ENCODE measurements at places on chromosomes 12 and 14.

- peak; percentile 36 for DNase-seq
These were observed 80.0 kb downstream of the BTG1 start for GRCh38 chr12:92065639-92066038.

DNA sequence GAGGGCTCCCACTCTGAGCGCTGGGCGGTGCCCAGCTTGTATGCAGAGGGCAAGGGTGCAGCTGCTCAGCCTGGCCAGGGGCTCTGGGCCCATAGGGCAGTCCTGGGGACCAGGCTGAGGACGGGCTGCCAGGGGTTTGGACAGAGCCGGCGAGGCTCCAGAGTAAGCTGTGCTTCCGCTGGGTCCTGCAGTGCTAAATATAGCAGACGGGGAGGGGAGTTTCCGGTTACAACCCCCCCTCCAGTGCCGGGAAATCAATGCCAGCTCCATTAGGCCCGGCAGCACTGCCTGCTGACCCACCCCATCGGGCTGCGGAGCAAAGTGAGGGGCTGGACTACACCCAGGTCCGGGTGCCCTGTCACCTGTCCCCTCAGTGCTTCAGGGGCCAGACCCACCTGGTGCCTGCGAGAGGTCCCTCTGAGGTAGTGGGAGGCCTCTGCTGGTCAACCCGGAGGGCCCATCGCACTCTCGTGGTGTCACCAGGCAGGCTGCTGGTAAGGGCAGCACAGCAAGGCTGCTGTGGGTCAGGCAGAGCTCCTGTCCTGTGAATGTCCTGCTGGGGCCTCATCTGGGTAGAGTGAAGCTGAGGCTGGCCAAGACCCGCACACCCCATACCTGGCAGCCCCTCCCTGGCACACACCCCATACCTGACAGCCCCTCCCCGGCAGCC lies 2.6 kb upstream of the JAG2 start:
- DNase-seq = no peak

DNA sequence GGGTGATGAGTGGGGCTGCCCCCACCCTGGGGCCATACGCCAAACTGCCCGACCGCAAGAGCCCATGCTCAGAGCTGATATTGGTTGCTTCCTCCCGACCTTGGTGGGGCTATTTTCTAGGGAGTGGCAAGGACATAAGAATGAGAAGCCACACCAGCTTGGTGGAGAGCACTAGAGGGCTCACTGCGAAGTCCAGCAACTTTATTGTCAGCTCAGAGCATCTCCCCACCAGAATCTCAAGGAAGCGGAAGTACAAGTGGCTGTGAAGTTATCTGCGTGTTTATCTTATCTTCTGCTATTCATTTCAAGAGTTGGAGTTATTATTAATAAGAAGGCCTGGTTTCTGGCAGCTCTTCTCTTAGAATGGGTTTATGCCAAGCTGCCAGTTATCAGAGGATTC lies 4.9 kb upstream of the PLXNC1 start:
- no peak for DNase-seq

DNA sequence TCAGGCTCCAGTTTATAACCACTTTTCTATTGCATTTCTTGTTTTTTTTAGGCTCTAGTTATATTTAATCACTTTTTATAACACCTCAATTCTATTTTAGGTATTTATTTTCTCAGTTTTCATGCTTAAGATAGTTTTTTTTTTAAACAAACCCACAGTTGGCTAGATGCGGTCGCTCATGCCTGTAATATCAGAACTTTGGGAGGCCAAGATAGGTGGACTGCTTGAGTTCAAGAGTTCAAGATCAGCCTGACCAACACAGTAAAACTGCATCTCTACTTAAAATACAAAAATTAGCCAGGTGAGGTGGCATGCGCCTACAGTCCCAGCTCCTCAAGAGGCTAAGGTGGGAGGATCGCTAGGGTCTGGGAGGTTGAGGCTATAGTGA lies 93.0 kb downstream of the PPP1R12A start:
- no peak for DNase-seq

DNA sequence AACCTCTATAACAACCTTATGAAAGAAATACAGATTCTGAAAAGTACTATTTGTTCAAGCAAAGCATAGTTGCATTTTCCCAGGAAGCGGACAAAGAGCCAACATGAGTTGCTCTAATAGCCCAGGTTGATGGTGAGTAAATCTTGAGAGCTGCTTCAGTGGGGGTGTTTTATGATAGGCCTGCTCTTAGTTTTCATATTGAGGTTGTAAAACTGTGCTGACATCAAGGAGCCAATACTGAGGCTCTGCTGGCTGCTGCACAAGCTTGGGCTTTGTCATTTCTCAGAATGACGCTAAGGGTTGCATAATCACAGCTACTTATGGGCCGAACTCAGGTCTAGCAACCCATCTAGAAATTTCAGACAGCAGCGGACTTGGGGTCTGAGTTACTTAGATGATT lies 11.5 kb downstream of the TBC1D30 start:
- DNase-seq = no peak

GRCh38 chr12:88658009-88658408 lies 77.7 kb upstream of the KITLG start:
- no peak for DNase-seq

- DNase-seq = no peak
These were observed 16.8 kb downstream of the PELI2 start for GRCh38 chr14:56135001-56135400.

GRCh38 chr14:32572867-32573150 lies 243.7 kb downstream of the AKAP6 start:
- DNase-seq = no peak

GRCh38 chr14:83255015-83255726 lies 1721.5 kb upstream of the SEL1L start:
- DNase-seq = no peak

DNA sequence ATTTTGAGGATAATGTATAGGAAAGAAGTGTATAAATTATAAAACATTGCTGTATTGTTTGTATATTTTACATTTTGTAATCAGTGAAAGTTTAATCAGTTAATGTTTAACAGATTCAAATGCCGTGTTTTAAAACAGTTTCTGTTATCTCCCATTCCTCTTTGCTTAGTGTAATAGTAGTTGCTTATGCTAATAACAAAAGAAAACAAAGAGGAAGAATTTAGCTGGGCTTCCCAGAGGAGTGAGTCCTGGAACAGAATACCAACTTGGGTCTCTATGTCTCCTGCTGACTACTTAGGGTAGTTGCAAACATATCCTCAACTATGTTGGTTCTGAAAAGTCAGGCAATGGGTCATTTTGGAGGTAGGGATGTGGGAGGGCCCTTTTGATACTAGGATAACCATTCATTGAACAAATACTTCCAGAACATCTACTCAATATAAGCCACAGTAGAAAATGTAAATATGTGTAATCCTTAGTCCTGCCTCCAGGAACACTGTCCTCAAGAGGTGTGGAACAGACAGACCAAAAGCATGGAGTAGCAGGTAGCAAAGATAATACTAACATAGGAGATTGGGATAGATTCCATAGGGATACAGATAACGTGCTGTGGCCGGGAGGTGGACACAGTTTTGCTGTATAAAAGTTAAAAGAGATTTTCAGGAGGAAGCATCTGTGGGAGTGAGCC lies 36.1 kb upstream of the EVL start:
- DNase-seq = no peak

DNA sequence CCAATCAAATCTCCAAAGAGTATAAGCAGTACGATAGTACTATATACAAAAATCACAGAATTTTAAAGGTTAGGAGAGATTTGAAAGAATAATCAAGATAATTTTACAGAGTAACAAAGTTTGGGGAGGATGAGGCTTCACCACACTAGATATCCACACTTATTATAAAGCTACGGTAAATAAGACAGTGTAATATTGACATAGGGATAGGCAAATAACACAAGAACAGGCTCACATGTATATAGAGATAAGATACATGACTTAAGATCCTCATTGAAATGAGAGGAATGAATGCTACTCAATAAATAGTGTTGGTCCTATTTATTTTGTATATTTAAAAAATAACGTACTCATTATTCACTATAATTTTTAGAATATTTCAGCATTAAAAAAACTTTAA lies 26.2 kb downstream of the NUMB start:
- no peak for DNase-seq

DNA sequence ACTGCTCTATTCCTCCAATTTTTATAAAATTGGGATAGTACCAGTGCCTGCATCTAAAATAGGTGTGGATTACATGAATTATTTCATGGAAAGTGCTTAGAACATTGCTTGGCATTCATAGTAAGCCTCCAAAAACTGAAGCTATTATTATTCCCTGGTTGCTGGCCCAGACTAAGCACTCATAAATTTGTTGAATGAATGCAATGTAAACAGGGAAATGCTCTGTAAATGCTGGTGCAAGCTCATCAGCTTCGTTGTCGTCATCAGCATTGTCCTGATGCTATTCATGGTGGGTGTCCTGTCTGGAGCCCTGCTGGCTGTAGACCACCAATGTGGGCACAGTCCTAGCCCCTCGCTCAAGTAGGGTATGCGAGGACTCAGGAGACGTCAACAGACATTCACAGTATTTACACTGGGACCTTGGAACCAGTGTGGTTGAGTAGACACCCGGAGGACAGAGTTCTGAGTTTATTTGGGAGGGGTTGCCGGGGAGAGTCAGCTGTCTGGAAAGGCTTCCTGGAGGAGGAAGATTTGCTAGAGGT lies 16.5 kb downstream of the BDKRB2 start:
- no peak for DNase-seq
